ENCODE measurements at places on chromosomes 7 and 10.

DNA sequence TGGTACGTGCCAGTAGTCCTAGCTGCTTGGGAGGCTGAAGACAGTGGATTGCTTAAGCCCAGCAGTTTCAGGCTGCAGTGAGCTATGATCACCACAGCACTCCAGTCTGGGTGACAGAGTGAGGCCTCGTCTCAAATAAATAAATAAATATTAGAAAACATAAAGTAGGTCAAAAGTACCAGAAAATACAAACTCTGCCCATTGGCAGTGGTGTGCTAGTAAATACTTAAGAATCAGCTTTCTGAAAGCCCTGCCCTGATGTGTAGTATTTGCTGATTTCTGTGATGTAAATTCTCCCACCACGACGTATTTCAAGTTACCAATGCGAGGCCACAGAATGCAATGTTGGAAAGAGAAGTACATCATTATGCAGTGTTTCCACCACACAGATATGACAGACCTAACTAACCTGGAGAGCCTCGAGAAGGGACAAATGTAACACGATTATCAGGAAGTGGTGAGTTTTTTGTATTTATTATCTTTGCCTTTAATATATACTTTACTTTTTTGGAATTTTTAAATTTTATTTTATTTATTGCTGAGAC is 11.8 kb upstream of the MAP3K8 start:
- DNase-seq: no peak

DNA sequence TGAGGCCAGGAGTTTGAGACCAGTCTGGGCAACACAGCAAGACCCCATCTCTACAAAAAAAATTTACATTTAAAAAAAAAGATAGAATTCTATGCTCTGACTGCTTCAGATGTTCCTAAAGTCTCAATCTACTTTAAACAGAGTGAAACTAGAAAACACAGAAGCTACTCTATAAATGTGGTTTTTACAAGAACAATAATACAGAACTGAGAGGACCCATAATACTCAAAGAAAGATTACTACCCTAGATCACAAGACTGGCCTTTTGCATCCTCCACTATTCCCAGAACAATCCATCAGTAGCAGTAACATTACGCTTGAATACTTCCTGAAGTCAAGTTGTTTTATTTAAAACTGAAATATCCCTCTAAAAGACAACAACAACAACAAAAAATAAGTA is 119.4 kb downstream of the ZFAND4 start:
- DNase-seq: no peak

DNA sequence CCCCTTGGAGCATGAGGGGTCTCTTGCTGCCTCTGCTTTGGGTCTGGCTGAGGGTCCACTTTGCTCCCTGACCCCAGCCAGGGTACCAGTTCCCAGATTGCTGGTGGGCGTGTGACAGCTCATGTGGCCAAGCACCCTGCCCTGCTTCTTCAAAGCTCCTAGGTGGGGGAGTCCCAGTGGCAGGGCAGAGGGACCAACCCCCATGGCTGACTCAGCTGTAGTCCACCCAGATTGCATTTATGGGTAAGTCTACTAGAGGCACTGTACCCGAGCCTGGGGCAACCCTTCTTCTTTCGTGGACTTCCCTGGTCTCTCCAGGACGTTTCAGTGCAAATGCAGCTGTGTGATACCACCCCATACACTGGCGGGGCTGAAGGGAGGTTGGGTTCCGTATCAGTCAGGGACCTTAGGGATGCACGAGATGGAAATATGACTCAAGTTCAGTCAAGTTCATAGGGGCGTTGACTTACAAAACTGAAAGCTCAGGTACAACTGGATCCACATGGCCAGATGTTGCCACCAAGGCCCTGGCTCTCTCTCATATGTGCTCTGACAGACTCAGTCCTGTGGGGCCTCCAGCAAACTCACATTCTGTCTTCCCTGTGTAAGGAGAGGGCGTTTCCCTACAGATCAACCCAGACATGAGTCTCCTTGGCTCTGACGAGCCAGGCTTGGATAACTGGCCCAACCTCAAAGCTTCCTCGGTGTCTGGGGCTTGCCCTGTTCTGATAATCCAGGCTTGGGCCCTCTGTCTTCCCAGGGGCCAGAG is 13.6 kb downstream of the PTPRE start:
- no peak for DNase-seq

DNA sequence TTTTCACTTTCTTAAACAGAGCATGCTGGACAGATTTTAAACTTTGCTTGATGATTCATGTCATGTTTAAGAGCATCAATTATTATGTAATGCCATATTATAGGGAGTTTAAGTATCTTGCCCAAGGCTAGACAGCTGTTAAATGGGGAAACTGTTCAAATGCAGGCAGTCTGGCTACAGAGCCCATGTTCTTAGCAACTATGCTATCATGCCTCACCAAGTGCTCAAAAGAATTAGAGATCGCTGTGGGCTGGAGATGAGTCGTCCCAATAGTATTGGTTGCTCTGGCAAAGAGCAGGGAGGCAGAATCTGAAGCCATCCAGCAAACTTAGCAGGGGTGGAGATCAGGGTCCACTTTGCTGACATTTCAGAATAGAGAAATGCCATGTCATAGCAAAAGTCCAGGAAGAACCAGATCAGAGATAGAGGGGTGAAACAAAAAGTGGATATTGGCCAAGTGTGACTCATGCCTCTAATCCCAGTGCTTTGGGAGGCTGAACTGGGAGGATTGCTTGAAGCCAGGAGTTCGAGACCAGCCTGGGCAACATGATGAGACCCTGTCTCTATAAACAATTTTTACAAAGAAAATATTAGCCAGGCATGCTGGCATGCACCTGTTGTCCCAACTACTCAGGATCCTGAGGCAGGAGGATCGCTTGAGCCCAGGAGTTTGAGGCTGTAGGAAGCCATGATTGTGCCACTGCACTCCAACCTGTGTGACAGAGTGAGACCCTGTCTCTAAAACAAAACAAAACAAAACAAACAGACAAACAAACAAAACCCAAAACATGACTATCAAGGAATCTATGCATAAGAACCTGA is 57.8 kb downstream of the BAMBI start:
- DNase-seq: no peak

- DNase-seq: no peak
Measured at GRCh38 chr7:3517344-3517743, 216.3 kb downstream of the SDK1 start.

- no peak for DNase-seq
Measured at GRCh38 chr10:74763934-74764591, 62.3 kb upstream of the KAT6B start.

DNA sequence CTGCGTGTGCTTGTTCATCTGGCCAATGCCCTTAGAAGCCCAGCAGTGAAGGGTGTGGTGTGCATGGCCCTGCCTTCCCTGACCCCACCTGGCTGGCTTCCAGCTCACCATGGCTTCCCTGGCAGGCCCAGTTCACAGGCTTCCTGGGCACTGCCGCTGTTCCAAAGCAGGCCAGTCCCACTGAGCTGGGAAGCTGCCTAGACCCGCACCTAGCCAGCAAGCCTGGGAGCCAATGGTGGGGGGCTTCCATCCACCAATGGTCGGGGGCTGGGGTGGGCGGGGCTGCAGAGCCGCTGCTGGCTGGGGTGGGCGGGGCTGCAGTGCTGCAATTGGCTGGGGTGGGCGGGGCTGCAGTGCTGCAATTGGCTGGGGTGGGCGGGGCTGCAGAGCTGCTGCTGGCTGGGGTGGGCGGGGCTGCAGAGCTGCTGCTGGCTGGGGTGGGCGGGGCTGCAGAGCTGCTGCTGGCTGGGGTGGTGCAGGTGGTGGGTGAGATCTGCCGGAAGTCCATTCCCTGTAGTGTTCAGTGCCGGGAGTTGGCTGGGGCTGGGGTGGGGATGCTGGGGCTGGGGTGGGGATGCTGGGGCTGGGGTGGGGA is 12.4 kb downstream of the CALY start:
- DNase-seq: peak; percentile 48

DNA sequence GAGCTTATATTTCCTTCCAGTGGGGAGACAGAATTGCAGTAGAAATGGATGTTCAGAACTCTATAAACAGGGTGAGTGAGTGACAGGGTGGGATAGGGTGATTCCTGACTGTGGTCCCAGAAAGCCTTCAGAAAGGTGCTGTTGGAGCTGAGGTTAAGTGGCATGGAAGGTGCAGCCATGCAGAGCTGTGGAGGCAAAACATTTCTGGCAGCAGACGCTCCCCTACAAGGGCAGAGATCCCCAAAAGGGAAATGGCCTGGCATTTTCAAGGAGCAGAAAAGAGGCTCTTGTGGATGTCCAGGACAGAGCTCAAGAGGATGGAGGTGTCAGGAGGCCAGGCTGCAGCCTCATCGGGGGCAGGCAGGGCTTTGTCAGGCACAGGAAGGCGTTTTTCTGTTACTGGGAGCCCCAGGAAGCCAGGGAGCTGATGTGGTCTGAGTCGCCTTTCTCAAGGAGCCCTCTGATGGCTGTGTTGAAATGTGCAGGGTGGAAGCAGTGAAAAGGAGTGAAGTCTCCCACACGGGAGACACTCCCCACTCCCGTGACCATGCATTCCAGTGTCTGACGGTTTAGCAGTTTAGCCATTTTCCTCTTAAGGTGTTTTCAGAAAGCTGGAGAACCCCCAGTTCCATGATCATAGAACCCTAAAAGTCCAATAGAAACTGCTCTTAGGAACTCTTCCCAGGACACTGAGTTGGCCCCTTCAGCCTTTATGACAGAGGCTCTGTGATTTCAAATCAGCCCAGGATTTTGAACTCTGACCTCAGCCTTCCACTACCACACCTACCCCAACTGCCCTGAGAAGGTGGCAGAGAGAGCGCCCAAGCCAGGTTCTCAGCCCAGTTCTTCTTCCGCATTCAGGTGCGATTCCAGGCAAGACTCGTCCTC is 96.2 kb downstream of the C10orf105 start:
- no peak for DNase-seq

DNA sequence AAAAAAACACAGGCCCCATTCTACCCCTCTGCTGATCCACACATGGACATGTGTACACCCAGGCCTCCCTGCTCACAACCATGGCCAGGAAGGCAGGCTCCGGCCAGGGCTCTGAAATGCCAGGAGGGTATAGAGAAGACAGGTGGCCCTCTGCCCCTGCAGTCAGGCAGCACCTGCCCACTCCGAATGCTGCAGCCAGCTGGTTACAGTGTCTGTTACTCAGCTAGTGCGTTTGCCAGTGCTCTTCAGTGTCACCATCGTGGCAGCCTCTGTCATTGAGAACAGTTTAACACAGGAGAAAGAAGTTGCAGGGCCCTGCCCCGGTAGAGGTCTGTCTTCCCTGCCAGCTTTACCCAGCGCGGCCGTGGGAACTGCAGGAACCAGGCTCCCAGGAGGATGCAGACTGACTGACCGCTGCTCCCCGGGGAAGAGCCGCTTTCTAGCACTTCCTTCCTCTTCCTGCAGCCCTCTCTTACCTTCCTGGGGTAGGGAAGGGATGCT is 128.8 kb upstream of the FAM20C start:
- no peak for DNase-seq

DNA sequence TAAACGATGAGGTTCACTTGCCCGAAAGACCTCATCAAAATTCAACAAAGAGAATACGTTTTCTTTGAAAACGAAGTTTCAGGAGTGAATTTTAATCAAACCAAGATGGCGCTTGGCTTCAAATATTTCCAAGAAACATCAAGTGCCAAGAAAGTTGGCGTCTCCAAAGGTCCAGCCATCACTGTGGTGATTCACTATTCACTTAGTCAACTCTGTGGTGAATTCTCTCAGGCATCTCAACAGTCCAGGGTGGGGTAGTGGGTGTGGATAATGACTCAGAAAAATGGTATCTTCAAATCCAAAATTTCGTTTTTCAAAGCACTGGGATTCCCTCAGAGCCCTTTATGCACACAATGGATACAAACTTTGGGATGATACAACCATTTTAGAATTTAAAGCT is 133.1 kb downstream of the SVIL start:
- no peak for DNase-seq

DNA sequence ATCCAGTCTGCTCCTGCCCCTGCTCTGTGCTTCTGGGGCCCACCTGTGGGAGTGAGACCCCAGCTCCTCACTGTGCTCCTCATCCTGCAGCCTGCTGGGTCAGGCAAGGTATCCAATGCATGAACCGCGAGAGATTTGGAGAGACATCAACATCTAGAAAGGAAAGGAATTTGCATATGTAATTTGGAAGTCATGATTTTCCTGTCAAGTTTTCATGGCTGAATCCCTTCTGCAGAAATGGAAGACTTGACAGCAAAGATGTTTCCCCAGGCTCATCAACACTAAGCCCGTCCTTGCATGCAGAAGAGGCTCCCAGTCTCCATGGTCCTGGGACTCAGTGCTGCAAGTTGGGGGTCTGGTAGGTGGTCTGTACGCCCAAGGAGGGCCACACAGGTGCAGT is 176.9 kb upstream of the GRB10 start:
- DNase-seq: no peak

GRCh38 chr10:128825626-128826025 is 641.4 kb upstream of the MGMT start:
- DNase-seq: no peak

GRCh38 chr10:49107111-49107886 is 8.0 kb downstream of the VSTM4 start:
- DNase-seq: no peak

GRCh38 chr7:14125998-14126397 is 136.5 kb upstream of the ETV1 start:
- DNase-seq: no peak

- no peak for DNase-seq
Measured at GRCh38 chr7:13717031-13717430, 272.4 kb downstream of the ETV1 start.

DNA sequence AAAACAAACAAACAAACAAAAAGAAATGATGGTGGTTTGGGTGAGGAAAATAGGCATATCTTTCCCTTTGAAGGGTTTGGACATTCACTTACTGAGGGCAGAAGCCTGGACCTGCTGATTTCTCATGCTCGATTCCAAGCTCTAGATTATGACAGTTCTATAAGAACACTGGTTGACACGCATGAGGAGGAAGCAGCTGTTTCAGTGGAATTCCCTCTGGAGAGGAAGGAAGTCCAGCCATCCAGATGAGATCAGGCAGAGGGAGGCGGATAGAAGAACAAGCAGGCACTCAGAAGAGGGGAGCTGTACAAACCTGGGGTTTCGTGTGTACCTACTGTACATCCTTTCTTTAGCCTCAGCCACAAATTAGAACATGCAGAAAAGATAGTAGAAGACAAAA is 691.9 kb downstream of the INHBA start:
- no peak for DNase-seq

DNA sequence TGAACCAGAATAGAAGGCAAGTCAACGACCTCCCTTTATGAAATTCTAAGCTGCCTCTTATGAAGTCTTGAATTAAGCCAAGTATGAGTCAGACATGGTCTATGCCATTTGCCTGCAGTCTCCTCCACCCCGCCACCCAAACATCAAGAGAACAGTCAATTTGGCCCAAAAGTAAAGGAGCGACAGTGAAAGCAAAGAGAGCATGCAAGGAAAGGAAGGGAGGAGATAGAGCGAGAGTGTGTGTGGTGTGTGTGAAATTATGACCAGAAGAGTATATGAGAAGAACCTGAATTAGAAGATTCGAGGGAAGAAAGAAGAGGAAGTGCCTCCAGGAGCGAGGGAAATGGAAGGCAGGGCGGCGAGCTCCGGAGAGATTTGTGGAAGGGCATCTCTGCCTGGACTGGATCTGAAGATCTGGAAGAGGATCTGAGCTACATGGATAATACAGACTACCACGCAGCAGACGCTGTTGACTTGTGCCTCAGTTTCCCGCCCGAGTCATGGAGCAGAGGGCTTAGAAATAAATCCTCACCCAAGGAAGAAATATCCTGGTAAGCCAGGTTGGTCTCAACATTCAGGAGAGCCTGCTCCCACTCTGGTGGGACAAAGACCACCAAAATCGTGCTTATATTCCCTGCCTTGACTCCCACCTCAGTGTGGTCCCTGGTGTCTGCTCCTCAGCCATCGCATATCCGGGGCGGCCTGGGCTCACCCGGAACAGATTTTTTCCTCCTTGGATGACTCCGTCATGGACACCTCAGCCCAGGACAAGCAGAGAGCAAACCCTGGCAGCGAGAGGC is 459 bp downstream of the ZDHHC6 start:
- no peak for DNase-seq
